ENCODE measurements at places on chromosomes 16 and 17.

DNA sequence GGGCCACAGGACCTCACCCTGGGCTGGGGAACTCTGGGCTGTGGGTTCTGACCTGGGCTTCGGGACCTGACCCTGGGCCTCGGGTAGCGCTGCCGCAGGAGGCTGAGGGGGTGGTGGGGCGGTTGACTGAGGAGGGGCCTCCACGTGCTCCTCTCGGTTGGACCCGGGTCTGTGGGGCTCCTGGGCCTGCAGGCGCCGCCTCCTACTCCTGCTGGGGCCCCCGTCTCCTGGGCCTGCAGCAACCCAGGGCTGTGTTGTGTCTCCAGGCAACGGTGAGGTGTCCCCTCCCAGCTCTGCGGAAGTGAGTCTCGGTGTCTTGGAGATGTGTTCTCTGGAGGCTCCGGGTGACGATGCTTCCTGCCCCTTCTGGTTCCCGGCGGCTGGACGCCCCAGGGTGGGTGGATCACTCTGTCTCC, 41.5 kb upstream of the GNG13 start:
- DNase-seq: no peak

GRCh38 chr17:79006046-79006445, 3.5 kb downstream of the CANT1 start:
- no peak for DNase-seq

DNA sequence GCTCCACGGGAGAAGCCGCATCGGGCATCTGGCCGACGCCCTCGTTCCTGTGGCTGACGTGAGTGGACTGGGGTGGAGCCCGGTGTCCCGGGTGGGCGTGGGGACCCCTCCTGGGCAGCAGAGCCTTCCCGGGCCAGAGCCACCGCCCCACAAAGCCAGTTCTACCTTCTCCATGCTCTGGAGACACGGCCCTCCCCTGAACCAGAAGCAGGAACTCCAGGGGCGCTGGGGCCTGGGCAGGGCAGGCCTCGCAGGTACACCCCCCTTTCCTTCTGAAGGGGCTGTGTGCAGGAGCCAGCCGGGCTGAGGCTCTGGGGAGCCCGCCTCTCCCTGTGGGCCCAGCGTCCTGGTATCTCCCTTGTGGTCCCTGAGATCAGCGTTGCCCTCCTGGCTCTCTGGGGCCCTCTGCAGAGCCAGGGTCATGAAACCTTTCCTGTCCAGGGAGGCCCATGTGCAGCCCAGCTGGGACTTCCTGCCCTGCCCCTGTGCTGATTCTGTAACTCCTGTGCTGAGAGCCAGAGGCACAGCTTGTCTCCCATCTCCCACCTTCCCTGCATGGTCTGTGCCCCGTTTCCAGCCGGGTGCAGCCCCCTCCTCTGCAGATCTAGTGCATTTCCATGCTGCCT, 6.5 kb downstream of the PIGQ start:
- no peak for DNase-seq

- no peak for DNase-seq
Measured at GRCh38 chr17:79543531-79543930, 67.3 kb downstream of the RBFOX3 start.

Measured in SK-MEL-5 (cell line).